ENCODE measurements at places on chromosomes 1 and 21.

- no peak for DNase-seq
These were observed 4.7 kb upstream of the SLC5A9 start for GRCh38 chr1:48217856-48218255.

DNA sequence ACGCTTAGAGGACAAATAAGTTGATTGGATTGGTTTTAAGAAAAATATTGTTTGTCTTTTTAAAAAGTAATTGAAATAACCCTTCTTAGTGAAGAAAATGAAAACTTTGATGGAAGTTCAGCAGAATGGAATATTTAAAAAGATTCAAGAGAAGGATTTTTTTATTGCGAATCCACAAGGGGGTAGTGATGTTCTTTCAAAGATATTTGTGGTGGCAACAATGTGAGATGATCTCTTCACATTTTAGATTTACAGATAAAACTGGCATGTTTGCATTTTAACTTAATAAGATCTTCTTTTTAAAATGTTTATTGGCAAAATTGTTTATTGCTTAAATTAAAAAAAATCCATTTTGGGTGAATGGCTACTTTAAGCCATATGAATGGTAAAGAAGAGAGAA is 8.9 kb downstream of the CAMTA1 start:
- peak; percentile 8 for DNase-seq

DNA sequence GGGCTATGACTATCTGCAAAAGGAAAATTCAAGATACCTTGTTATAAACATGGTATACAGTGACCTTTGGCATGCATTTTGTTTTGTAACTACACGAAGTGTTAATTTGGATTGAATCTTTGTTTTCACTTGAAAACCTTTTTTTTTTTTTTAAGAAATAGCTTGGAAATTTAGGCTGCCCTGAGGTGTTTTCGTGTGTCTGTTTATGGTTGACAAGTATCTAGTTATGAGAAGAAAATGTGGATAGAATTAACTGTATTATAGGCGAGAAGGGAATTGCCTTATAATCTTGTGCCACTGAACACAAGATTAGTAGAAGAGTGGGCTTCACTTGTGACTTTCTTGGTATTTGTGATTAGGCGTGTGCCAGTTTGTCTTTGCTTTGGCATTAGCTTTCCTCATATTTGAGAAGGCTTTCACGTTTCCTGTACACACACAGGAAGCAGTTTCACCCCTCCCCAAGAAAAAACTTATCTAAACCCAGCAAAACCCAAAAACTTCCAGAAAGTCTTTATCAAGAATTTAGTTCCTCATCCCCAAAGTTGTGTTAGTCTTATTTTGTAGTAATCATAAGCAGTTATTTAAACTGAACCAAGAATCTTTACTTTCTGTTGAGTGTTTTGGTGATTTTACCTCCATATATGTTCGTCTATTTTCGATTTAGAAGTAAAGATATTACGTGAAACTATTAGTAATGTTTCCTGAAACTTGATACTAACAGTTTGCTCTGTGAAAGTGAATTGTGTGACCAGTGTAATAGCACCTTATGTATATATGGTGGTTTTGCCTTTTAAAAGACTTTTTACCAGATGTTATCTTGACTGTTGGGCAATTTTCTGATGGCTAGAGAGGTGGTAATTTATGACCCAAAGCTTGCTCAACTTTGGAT is 3.8 kb downstream of the DYRK1A start:
- peak; percentile 67 for DNase-seq

DNA sequence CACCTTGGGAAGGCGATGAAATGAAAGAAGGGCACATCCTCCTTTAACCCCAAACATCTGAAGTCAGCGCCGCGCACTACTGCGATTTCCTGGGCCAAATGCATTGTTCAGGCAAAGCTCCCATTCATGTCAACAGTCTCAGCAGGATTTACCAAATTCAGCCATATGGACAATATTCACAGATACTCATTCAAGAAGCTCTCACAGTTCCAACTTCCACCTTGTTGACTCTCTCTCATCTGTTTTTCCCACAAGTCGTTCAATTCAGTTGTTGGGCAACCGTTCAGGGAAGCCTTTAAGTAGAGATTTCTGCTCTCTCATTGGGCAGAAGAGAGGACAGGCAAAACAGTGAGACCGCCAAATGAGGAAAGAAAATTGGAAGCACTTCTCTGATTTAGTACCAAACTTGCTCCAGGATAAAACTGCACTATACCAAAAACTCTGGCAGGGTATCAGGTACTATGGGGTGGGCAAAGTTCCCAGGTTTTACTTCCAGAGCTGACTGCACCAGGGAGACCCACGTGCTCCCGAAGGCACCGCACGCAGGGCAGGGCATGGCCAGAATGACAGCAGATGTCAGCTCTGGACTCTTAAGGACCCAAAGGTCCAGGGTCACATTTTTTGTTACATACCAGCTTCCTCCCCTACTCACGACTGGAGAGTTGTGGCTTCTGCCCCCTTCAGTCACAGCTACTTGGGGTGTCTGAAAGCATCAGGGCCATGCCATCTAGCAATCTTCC is 668.8 kb downstream of the KIF26B start:
- DNase-seq: no peak

DNA sequence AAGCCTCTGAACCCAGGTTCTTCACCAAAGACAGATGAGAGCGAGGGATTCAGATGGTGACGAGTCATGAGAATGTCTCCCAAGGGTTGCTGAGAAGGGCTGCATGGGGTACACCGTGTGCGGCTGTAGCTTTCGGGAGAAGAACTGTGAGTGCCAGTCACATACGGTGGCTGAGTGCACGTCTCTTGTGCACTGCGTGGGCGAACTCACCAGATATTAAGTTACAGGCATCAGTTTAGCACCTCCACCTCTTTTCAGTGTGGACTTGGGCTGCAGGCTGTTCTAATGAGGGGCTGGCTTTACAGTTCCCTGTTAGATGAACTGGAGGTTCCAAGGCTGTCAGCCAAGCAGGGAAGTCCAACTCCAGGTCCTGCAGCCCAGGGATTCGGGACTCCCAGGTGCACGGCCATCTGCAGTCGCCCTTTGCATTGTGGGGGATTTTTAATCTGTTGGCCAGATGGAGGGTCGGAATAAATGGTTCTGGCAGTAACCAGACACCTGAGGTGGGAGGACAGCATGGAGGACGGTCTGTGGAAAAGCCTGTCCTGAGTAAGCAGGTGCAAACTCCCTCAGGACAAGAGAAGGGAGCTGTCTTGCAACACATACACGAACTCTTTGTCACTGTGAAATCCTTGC is 26.5 kb upstream of the AVPR1B start:
- DNase-seq: no peak

Measured in mammary epithelial cell (primary cell).